GM12878 (cell line): ENCODE measurements at places on chromosomes 11 and 22. TPM values are rescaled to one million over a fixed set of nuclear protein-coding genes. Genes with fewer than 3 reads are reported as not detected.

The XKR3 gene
- not detected in 2 replicates for total RNA-seq

The UNC93B1 gene
- total RNA-seq: 75.6 and 79.7 TPM in 2 replicates

The MLC1 gene
- not detected in 2 replicates for total RNA-seq

- DNase-seq: no peak
Measured at GRCh38 chr11:66044757-66045156, 4.2 kb downstream of the GAL3ST3 start.

DNA sequence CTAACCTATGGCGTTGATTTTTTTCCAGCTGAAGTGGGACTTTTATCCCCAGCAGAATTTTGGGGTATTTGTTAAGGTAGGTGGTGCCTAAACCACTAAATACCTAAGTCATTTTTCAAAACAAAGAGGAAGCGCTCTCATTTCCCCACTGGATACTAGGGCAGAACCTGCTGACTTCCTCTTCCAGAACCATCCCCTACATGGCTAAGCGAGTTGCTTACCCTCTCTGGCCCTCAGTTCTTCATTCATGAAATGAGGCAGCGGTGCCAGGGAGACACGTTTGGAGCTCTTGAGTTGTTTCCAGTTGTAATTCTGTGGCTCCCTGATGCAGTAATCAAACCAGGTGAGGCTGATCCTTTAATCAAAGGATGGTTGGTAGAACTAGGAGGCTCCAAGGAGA, 10.0 kb upstream of the MTMR3 start:
- no peak for DNase-seq

DNA sequence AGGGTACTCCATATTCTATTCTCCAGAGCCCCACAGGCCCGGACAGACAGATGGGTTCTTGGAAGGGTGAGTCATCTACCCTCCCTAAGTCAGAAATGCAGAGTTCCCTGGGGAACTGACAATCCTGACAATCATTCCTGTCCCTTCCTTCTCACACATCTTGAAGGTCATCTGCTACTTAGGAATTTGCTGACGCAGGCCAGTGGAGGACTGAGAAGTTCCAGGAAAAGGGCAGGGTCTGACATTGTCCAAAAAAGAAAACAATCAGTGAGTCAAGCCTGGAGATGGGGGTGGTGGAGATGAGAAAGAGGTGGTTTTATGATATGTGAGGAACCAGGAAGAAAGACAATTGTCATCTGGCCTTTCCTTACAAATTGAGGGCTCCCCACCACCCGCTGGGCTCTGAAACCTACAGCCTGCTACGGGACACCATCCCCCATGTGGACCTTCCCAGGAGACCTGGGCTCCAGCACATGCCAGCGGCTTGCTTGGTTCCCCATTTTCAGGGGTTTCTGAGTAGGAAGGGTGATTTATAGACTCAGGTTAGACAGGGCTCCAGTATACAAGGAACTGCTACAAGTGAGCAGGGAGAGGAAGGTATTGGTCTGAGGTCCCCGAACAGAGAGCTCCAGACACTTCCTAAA, 12.9 kb downstream of the CD59 start:
- DNase-seq: no peak

- peak; percentile 16 for DNase-seq
Measured at GRCh38 chr11:10606536-10607208, 38.2 kb upstream of the LYVE1 start.

- no peak for DNase-seq
Measured at GRCh38 chr11:97389270-97389669, 999.5 kb downstream of the JRKL start.
